Naive B cell (primary cell): ENCODE measurements at places on chromosomes 1 and 21. TPM values are rescaled to one million over a fixed set of nuclear protein-coding genes. Genes with fewer than 3 reads are reported as not detected.

Gene PEA15
- 11.2 TPM for polyA plus RNA-seq

DNA sequence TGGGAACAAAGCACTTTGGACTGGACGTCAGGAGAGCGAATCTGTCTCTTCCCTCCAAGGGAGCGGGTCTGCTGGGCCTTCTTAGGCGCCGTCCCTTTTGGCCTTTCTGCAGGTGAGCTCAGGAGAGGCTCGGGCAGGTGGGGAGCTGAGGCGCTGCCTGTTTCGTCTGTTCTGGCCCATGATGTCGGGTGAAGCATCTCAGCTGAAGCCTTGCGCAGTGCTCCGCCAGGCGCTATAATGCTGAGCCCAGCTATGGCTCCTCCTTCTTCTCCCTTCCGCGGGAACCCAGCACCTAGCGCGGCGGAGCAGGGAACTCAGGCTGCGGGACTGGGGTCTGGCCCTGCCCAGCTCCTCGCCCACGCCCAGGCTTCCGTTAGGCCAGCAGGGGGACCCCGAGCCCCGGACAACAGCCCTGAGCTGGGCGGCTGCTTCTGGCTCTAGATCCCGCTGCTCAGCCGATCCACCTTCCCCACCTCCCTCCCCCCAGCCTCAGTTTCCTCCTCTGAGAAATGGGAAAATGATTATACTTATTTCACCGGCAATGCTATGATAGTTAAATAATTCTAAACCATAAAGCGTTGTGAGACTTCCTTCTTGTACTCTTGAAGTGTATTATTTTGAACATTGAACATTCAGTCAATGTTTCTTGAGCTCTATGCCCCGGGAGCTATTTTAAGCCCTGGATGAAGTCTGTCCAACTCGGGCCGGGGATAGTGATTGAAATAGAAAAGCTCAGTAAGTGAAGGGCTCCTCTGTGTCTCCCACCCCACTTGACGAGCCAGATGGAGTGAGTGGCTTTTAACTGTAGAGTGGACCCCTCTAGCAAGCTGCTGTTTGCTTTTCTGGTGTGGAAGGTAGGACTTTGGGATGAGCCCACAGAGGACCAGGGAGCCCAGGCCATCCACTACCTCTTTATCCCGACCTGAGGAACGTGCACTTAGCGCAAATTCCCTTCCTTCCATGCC lies 9.6 kb upstream of the ADORA1 start:
- peak overlapping the region; percentile 44 for H3K27ac ChIP-seq
- H3K36me3 ChIP-seq = no peaks in the 10 kb centered on the region
- H3K4me3 ChIP-seq = no peak overlapping the region

DNA sequence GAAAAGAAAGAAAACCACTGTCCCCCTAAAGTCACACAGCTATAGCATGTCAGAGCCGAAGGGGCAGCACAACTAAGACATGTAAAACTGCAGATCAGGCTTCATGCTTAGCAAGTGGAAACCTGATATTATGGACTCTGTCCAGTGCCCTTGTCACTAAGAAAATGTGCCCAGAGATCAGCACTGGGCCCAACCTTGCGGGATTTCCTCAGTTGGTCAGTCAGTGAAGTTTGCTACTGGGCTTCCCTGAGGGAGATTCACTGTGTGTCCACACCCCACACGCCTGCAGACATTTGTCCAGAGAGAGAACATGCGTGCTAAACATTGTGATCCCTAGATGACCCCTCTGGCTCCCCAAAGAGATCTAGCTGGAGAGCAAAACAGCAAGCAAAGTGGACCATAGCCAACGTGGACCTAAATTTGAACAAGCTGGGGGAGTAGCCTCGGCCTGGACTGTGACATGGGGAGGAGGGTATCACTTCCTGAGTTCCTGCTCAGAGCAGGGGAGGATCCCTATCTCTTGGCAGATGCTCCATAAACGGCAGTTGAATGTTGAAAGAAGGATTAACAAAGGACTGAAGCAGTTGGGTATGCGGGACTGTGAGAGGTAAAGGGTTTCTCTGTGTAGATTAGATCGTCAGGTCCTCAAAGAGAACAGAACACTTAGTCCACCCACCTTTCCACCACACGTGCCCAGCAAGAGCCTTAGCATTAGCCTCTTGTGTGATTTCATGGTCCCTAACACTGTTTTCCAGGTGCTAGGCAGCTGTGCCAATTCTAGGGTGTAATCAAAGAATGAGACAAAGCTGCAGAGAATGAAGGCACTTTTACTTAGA lies 53.6 kb downstream of the GLUL start:
- H3K27ac ChIP-seq = no peak overlapping the region
- H3K27me3 ChIP-seq = peaks cover 16% of the 10 kb centered on the region
- no peaks in the 10 kb centered on the region for H3K36me3 ChIP-seq
- H3K4me3 ChIP-seq = no peak overlapping the region
- DNase-seq = no peak

- H3K27me3 ChIP-seq = peaks cover 46% of the 10 kb centered on the region
- no peak for DNase-seq
- peaks cover 9% of the 10 kb centered on the region for H3K4me1 ChIP-seq
These were observed 8.9 kb upstream of the TADA1 start for GRCh38 chr1:166884971-166885370.

- peak overlapping the region; percentile 34 for H3K27ac ChIP-seq
- DNase-seq = peak; percentile 62
- H3K27me3 ChIP-seq = peaks cover 3% of the 10 kb centered on the region
- peak overlapping the region; percentile 49 for H3K4me3 ChIP-seq
- H3K36me3 ChIP-seq = no peaks in the 10 kb centered on the region
- H3K4me1 ChIP-seq = peaks cover 43% of the 10 kb centered on the region
These were observed 31.0 kb downstream of the IL12RB2 start for GRCh38 chr1:67338642-67339041.

GRCh38 chr1:201585901-201586300 lies 47.0 kb downstream of the NAV1 start:
- no peaks in the 10 kb centered on the region for H3K4me1 ChIP-seq
- peaks cover 3% of the 10 kb centered on the region for H3K27me3 ChIP-seq
- no peak overlapping the region for H3K4me3 ChIP-seq
- no peaks in the 10 kb centered on the region for H3K36me3 ChIP-seq
- DNase-seq = no peak

DNA sequence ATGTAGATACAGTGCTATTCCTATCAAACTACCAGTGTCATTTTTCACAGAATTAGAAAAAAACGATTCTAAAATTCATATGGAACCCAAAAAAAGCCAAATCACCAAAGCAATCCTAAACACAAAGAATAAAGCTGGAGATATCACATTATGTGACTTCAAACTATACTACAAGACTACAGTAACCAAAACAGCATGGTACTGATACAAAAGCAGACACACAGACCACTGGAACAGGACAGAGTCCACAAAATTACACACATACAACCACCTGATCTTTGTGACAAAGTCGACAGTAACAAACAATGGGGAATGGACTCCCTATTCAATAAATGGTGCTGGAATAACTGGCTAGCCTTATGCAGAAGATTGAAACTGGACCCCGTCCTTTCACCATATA lies 71.4 kb upstream of the ZNF326 start:
- no peak overlapping the region for H3K27ac ChIP-seq
- H3K27me3 ChIP-seq = no peaks in the 10 kb centered on the region
- no peak overlapping the region for H3K4me3 ChIP-seq
- no peak for DNase-seq

GRCh38 chr1:33220676-33221384 lies 35.5 kb upstream of the ZNF362 start:
- peaks cover 6% of the 10 kb centered on the region for H3K4me1 ChIP-seq
- peaks cover 29% of the 10 kb centered on the region for H3K27me3 ChIP-seq
- no peaks in the 10 kb centered on the region for H3K36me3 ChIP-seq
- no peak for DNase-seq
- no peak overlapping the region for H3K27ac ChIP-seq

- H3K27me3 ChIP-seq = peaks cover 20% of the 10 kb centered on the region
- H3K4me3 ChIP-seq = no peak overlapping the region
- H3K27ac ChIP-seq = no peak overlapping the region
- no peak for DNase-seq
These were observed 259.9 kb downstream of the HHIPL2 start for GRCh38 chr1:222288053-222288452.

DNA sequence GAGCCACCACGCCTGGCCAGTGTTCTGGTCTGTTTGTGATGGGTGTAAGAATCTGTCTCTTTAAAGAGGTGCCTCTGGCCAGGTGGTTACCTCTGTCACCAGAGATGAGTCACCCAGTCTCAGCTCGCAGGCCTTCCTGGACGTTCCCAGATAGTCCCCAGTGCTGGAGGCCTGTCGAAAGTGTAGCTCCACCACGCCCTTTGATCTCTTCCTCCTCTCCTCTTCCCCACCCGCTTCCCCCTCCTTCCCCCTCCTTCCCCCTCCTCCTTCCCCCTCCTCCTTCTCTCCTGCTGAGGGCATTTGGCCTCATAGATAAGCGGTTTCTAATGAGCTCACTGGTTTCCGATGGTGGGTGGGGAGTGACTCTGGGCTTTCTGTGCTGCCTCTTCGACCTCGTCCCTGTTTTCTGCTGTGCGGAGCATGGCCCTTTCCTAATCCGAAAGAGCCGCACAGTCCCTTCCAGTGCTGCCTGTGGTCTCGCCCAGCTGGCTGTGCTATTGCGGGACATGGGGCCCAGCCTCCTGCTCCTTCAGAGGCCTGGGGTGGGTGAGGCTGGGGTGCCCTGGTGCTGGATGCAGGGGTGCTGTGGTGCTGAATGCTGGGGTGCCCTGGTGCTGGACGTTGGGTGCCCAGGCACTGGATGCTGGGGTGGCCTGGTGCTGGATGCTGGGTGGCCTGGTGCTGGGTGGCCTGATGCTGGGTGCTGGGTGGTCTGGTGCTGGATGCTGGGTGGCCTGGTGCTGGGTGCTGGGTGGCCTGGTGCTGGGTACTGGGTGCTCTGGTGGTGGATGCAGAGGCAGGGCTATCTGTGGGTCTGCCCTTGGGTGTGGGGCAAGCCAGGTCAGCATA lies 19.2 kb downstream of the AGPAT3 start:
- peaks cover 30% of the 10 kb centered on the region for H3K4me1 ChIP-seq
- H3K36me3 ChIP-seq = no peaks in the 10 kb centered on the region
- H3K27me3 ChIP-seq = no peaks in the 10 kb centered on the region
- no peak overlapping the region for H3K4me3 ChIP-seq
- no peak for DNase-seq
- H3K27ac ChIP-seq = peak overlapping the region; percentile 63
